K562 (cell line): ENCODE measurements at places on chromosomes 16 and 17.

DNA sequence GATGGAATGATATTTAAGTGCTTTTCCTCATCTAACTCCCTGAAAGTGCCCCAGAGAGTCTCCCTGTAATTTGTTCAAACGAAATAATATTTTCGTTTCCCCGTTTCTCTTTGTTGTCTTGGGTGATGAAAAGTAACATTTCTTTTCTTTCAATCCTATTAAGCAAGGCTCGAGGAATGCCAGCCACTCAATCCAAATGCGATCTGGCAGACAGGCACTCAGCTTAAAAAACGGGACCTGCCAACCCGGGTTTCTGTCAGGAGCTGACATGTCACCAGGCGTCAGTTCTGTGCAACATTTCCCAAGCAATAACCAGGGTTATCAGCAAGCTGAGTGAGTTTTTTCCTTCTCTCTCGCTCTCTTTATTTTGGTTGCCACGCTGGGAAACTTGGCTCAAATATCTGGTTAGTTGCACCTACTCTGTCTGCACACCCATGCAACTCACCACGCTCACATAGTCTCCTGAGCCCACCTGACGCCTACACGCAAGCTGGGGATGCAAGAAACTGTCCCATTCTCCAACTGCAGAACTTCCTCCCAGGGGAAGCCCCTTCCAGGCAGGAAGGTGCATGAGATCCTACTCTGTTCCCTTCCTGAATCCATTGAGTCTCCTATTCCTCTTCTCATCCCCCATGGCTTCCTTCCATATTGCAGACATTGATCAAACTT lies 208.2 kb downstream of the C16orf78 start:
- no peak overlapping the region for H3K4me3 ChIP-seq
- DNase-seq, result no peak

GRCh38 chr16:64580558-64580957 lies 541.3 kb downstream of the CDH11 start:
- DNase-seq, result no peak
- H3K4me3 ChIP-seq, result no peak overlapping the region
- no peaks in the 10 kb centered on the region for H3K36me3 ChIP-seq
- H3K27me3 ChIP-seq, result no peaks in the 10 kb centered on the region
- no peak overlapping the region for H3K27ac ChIP-seq
- no peaks in the 10 kb centered on the region for H3K4me1 ChIP-seq

DNA sequence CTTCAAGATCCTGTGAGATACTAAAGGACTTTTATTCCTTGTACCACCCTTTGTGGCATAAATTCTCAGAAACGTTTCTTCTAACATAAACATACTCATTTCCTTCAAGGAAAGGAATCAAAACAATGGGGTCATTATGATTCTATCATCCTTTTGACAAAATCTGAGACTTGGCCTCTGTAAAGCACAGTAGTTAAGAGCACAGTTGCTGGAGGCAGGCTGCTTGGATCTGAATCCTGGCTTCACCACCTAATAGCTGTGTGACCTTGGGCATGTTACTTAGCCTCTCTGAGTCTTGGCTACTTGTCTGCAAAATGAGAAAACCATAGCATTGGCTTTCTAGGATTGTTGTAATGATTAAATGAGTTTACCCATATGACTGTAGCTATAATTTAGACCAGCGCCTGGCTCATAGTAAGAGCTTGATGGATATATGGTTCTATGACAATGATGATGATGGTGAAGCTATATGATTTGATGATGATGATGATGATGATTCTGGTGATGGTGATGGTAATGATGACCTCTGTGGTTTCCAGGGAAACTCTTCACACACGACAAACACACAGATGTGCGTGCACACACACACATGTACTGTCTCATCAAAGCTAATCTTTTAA lies 6.1 kb upstream of the KRT31 start:
- no peak for DNase-seq
- H3K36me3 ChIP-seq, result no peaks in the 10 kb centered on the region
- H3K27me3 ChIP-seq, result peaks cover 43% of the 10 kb centered on the region
- no peaks in the 10 kb centered on the region for H3K4me1 ChIP-seq

DNA sequence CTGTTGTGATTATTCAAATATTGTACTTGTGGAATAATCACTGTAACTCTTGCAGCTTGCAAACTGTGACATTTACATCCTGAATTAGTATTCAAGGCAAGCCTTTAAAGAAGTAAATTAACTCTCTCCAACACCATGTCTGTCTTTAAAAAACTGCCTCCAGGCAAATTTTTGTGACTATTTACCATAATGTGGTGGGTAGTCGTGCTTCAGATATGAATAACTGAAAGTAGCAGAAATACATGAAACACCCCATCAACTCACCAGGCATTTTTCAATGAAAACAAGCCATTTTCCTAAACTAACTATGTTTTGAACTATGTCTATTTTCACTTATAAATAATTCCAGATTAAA lies 217.4 kb upstream of the PSMD7 start:
- no peak for DNase-seq
- no peaks in the 10 kb centered on the region for H3K4me1 ChIP-seq
- H3K27ac ChIP-seq, result no peak overlapping the region
- no peak overlapping the region for H3K4me3 ChIP-seq
- H3K27me3 ChIP-seq, result no peaks in the 10 kb centered on the region
- H3K36me3 ChIP-seq, result no peaks in the 10 kb centered on the region

- H3K27ac ChIP-seq, result no peak overlapping the region
- no peaks in the 10 kb centered on the region for H3K36me3 ChIP-seq
- 0 out of 2 replicates have a peak, but pooled peaks cover 9% of the 10 kb centered on the region for H3K27me3 ChIP-seq
Observed at GRCh38 chr16:17571499-17572093, 100.8 kb upstream of the XYLT1 start.

GRCh38 chr16:383326-384051 lies 1.7 kb upstream of the PGAP6 start:
- no peaks in the 10 kb centered on the region for H3K27me3 ChIP-seq
- H3K4me1 ChIP-seq, result peaks cover 7% of the 10 kb centered on the region; the same call in 2 of the 3 replicates
- no peak overlapping the region for H3K27ac ChIP-seq
- H3K36me3 ChIP-seq, result peaks cover 4% of the 10 kb centered on the region; the same call in 2 of the 3 replicates
- no peak overlapping the region for H3K4me3 ChIP-seq
- DNase-seq, result no peak

GRCh38 chr16:84228256-84228838 lies 11.5 kb downstream of the KCNG4 start:
- peaks cover 13% of the 10 kb centered on the region for H3K4me1 ChIP-seq
- H3K27ac ChIP-seq, result no peak overlapping the region
- DNase-seq, result peak; percentile 86
- H3K4me3 ChIP-seq, result no peak overlapping the region

DNA sequence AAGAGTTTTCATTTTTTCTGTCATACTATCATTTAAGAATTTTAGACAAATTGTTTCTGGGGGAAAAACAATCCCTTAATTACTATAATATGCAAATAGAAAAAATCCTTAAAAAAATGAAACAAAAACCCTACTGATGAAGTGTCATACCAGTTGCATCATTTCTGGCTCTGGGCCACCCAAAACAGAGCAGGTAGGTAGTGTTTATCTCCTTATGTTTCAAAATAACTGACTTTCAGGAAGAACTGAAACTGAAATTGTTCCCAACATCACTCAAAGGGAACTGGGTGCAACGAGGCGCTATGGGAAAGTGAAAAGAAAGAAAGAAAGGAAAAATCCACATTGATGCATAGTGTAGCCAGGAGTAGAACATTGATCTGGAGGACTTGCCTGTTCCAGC lies 653.1 kb upstream of the SOX9 start:
- H3K27ac ChIP-seq, result no peak overlapping the region
- DNase-seq, result no peak
- no peaks in the 10 kb centered on the region for H3K4me1 ChIP-seq

DNA sequence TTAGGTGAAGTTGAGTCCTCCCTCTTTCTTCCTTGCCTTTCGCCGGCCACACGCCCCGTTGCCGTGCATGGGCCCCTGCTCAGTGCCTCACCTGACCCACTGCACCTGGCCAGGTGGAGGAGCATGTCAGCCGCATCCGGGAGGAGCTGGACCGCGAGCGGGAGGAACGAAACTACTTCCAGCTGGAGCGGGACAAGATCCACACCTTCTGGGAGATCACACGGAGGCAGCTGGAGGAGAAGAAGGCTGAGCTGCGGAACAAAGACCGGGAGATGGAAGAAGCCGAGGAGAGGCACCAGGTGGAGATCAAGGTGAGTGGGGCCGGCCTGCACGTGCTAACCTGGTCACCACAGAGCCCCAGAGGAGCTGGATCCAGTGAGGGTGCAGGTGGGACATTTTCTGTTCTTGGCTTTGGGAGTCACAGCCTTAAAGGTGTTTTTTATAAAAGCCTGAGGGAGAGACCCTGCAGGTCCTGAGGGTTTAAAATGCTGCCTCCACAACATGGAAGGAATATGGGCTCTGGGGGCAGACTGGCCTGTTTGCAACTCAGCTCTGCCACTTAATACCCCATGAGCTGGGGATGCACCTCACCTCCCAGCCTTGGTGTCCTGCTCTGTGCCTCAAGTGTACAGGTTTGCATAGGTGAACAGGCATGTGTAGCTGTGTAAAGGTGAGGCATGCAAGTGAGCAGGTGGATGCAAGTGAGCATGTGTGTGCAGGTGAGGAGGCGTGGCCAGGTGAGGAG lies 12.1 kb upstream of the DBNDD1 start:
- no peak for DNase-seq
- H3K36me3 ChIP-seq, result peaks cover 55% of the 10 kb centered on the region; the same call in 2 of the 3 replicates
- no peak overlapping the region; the same call in 2 of the 3 replicates for H3K27ac ChIP-seq

- H3K4me3 ChIP-seq, result no peak overlapping the region
- no peak overlapping the region for H3K27ac ChIP-seq
- DNase-seq, result no peak
- H3K36me3 ChIP-seq, result no peaks in the 10 kb centered on the region
- H3K4me1 ChIP-seq, result no peaks in the 10 kb centered on the region; the same call in 2 of the 3 replicates
Observed at GRCh38 chr17:48160177-48161081, 52.9 kb downstream of the SNX11 start.

DNA sequence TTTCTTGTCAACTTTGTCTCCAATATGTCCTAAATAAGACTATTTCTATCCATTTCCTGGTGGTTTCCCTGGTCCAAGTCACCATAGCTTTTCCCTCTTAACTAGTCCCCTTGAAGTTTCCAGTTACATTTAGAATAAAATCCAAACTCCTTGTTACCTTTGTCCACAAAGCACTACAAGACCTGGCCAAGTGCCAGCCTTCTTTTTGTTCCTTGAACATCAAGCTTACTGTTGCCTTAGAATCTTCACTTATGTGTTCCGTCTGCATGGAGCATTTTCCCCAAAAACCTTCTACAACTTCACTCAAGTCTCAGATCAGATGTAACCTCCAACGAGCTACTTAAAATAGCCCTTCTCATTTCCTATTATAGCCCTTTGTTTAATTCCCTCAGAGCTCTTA lies 101.4 kb downstream of the ITFG1 start:
- no peaks in the 10 kb centered on the region for H3K27me3 ChIP-seq
- H3K4me1 ChIP-seq, result no peaks in the 10 kb centered on the region
- no peak overlapping the region for H3K4me3 ChIP-seq

DNA sequence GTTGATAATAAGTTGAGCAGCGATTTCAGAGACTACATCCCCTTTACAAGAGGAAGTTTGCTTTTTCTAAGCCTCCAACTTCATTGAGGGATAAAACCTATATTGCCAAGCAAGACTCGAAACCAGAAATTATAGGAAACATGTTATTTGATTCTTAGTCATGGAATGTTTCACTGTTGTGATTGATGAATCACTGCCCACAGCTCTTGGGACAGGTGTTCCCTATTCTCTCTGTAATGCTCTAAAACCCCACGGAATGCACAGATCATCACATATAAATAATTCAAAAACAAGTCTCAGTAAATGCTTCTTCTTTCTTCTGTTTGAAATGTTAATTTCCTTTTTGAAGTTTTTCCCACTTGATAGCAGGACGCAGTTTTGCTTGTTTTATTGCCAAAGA lies 809.5 kb upstream of the GOT2 start:
- H3K27me3 ChIP-seq, result no peaks in the 10 kb centered on the region
- no peaks in the 10 kb centered on the region for H3K36me3 ChIP-seq
- H3K27ac ChIP-seq, result no peak overlapping the region
- H3K4me3 ChIP-seq, result no peak overlapping the region

GRCh38 chr16:50497592-50497991 lies 50.6 kb upstream of the NKD1 start:
- DNase-seq, result no peak
- H3K4me1 ChIP-seq, result no peaks in the 10 kb centered on the region
- no peaks in the 10 kb centered on the region for H3K36me3 ChIP-seq
- H3K27ac ChIP-seq, result no peak overlapping the region
- peaks cover 24% of the 10 kb centered on the region for H3K27me3 ChIP-seq
- H3K4me3 ChIP-seq, result no peak overlapping the region

GRCh38 chr16:89341279-89341678 lies 123.8 kb downstream of the ZNF778 start:
- H3K4me3 ChIP-seq, result no peak overlapping the region
- H3K4me1 ChIP-seq, result peaks cover 27% of the 10 kb centered on the region
- H3K27ac ChIP-seq, result no peak overlapping the region
- DNase-seq, result no peak

- H3K36me3 ChIP-seq, result peaks cover 54% of the 10 kb centered on the region; the same call in 2 of the 3 replicates
- no peak overlapping the region for H3K27ac ChIP-seq
- no peak for DNase-seq
- H3K27me3 ChIP-seq, result no peaks in the 10 kb centered on the region
- peaks cover 39% of the 10 kb centered on the region for H3K4me1 ChIP-seq
Observed at GRCh38 chr16:85006639-85007038, 4.7 kb downstream of the ZDHHC7 start.

- no peak overlapping the region for H3K4me3 ChIP-seq
- no peaks in the 10 kb centered on the region for H3K27me3 ChIP-seq
- no peak for DNase-seq
Observed at GRCh38 chr17:11309850-11310249, 68.8 kb downstream of the SHISA6 start.

- peaks cover 45% of the 10 kb centered on the region for H3K27me3 ChIP-seq
- no peaks in the 10 kb centered on the region for H3K36me3 ChIP-seq
Observed at GRCh38 chr17:36468903-36469635, 17.4 kb upstream of the ZNHIT3 start.

GRCh38 chr16:73739049-73739769 lies 557.4 kb upstream of the PSMD7 start:
- H3K4me1 ChIP-seq, result no peaks in the 10 kb centered on the region
- DNase-seq, result no peak
- no peaks in the 10 kb centered on the region for H3K27me3 ChIP-seq
- no peak overlapping the region for H3K27ac ChIP-seq

GRCh38 chr17:3546521-3546920 lies 11.1 kb downstream of the TRPV3 start:
- no peak overlapping the region for H3K4me3 ChIP-seq
- no peaks in the 10 kb centered on the region for H3K36me3 ChIP-seq
- H3K27ac ChIP-seq, result no peak overlapping the region
- no peak for DNase-seq
- H3K27me3 ChIP-seq, result peaks cover 46% of the 10 kb centered on the region

DNA sequence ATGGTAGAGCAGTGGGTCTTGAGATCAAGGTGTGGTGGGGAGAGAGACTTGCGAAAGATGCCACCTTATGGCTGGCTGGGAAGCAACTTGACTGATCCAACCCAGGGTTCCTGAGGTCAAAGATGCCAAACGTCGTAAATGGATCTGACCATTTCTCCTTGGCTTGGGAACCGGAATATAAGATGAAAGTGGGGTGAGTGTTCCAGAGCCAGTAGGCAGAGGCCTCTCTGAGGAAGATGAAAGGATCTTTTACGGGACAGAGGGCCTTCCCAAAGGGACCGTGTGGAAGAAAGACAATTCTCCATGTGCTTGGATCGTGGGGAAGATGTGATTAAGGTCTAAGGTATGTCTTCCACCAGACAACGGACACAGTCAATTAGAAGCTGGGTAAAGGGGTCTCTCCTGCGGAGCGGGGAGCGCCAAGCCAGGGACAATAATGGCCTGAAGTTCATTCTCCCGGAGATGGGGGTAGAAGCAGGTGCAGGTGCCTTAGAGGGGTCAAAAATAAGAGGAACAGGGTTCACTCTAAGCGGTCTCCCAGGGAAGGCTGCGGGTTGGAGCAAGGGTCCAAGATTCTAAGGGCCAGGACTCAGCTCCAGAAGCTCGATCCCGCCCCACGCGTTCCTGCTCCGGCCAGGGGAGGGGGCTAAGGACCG lies 800 bp downstream of the FXR2 start:
- H3K4me1 ChIP-seq, result peaks cover 16% of the 10 kb centered on the region; the same call in 2 of the 3 replicates
- no peaks in the 10 kb centered on the region for H3K27me3 ChIP-seq
- no peak for DNase-seq
- H3K27ac ChIP-seq, result peak overlapping the region; percentile 80
- peaks cover 14% of the 10 kb centered on the region; the same call in 2 of the 3 replicates for H3K36me3 ChIP-seq
